ENCODE measurements at places on chromosomes 6 and 20.

DNA sequence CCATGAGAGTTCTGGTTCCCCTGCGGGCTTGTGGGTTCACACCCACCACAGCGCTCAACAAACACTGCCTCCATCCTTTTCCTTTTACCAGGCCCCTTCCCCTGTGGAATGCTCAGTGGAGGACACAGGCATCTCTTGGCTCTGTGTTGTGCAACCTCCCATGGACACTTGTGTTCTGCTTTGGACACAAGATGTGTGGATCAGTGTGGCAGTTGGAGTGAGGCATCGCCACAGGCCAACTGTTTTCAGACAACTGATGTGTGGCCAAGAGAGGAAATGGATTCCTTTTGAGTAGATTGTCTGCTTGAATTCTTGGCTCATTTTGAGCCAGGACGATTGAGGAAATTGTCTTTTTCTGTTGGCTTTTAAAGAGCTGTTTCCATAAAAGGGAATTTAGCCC lies 26.8 kb downstream of the CST8 start:
- ATAC-seq, result no peak

DNA sequence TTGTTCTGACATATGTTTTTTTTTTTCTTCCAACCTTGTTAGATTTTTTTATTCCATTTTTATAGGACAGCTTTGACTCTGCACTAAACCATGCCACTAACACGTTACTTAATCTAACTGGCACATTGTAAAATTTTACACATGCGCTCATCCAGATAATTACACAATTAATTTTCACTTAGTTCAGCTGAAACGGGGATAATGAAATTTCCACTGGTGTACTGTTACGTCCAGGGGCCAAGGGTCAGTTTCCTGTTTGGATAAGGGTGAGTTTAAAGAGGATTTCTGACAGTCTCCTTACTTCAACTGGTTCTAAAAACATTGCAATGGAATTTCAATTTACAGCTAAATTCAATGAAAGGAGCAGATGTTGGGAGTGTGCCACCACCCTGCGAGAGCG lies 221.8 kb upstream of the CEP162 start:
- no peak for ATAC-seq

DNA sequence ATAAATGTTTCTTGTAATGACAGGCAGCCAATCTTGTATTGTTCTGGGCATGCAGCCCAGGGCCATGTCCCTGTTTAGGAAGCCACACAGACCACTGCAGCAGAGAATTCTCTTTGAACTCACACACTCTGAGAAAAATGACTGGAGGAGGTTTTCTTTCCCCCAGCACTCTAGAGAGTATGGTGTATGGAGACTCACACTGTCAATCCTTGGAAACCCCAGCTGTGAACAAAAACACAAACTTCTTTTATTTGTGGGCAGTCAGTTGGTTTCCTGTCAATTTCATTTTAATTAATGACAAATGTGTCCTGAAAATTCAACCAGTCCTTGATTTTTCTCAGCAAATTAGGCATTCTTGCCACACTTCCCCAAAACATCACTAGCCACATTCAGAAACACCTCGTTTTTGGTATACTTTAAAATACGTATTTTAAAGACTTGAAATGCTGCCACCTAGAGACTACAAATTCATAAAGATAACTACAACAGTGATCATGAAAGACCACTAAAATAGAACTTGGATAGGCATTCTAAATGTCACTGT lies 52.9 kb upstream of the UFL1 start:
- no peak for ATAC-seq

DNA sequence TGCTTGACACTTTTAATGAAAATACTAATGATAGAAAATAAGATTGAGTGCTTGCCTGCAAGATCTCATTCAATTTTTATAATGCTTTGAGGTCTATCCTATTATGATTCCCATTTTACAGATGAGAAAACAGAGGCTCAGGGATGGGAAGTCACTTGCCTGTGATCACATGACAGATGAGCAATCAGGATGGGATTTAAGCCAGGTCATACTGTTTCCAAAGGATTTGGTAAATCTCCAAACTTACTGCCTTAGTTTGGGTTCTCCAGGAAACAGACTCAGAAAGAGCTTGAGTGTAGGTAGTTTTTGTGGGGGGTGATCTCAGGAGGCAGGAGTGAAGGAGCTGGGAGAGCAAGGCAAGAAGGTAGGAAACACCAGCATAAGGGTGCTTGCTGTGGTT lies 456.3 kb downstream of the MAFB start:
- no peak for ATAC-seq

GRCh38 chr6:84768442-84769174 lies 4.2 kb upstream of the TBX18 start:
- no peak for ATAC-seq

DNA sequence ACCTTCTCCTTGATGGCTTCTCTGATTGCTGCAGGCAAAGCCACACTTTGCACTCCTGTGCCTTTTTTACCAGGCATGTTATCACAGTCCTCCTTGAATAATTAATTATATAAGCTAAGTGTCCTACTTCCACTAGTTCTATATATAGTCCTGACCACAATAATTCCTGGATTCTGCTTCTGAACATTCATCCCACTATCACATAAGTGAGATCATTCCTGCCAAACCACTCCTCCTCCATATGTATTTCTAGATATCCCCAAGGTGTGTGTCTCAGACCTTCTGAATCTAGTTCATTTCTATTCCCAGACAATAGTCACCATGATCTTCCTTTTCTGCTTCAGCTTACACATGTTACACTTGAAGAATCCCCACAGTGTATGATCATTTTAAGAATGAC lies 1237.5 kb upstream of the MAP3K7 start:
- ATAC-seq, result no peak

DNA sequence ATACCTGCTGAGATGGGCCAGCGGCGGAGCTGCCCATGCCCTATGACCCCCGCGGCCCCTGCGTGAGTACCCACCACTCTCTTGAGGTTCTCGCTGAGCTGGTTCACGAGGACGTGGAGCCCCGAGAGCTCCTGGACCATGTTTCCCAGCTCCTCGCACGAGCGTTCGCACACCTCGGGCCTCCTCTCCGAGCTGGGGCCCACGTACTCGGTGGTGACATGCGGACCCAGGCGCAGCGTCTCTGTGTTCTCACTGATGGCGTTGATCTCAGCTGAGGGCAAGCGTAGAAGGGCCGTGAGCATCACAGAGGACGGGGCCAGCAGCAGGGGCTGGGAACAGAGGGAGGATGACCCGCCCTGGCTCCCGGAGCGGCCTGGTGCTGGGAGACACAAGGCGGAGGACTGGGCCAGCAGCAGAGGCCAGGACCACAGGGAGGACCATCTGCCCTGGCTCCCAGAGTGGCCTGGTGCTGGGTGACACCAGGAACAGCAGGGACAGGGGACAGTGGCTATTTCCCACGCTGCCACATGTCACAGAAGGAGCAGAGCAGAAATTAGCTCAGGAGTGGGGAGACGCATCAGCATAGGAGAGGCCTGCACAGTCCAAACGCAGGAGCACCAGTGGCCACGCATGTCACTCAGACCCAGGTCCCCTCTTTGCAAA lies 11.8 kb downstream of the THBS2 start:
- no peak for ATAC-seq

DNA sequence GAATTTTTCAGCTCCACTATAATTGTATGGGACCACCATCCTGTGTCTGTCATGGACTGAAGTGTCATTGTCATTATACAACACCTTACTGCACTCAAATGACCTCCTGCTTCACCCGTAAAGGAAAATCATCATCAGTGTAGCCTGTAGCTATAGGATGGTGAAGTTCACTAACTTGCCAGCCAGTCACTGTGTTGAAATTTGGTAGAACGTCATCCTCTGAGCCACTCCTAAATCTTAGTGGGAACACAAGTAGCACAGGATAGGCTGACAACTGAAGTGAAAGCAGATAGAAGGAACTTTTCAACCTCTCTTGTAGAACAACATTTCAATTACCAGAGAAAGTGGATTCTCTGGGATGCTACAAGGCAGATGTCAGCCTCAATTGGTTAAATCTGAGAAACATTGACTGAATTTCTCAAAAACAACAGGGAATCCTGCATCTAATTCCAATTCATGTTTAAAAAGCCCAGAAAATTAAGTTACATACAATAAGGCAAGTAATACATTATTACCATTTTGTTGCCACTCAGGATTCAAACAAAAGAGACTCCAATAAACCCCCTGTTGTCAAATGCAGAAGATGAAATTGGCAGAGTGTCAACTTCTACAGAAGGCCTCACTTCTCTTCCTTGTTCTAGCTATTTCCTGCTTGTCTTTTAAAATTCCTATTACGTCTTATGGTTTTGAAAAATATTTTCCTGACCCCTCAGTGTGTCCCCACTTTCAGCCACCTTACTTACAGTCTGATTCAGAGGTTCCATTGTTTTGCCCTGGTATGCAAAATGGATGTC lies 647.9 kb upstream of the AGPAT4 start:
- ATAC-seq, result no peak

GRCh38 chr6:148790817-148791216 lies 44.0 kb downstream of the UST start:
- no peak for ATAC-seq

GRCh38 chr6:40891131-40891530 lies 147.9 kb downstream of the UNC5CL start:
- no peak for ATAC-seq

- no peak for ATAC-seq
These were observed 54.1 kb downstream of the CDS2 start for GRCh38 chr20:5180933-5181332.

DNA sequence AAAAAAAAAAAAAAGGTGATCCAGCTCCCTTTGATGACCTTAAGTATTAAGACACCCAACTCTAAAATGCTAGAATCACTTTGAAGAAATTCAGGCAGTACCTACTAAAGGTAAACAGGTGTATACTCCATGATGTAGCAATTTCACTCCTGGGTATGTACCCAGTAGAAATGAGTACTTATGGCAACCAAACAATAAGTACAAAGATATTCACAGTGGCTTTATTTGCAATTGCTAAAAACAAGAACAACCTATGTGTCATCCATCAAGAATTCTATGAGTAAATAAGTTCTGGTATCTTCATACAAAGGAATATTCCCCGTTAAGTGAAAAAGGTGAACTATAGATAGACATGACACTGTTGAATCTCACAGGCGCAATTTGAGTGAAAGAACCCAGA lies 29.4 kb downstream of the MDGA1 start:
- no peak for ATAC-seq

DNA sequence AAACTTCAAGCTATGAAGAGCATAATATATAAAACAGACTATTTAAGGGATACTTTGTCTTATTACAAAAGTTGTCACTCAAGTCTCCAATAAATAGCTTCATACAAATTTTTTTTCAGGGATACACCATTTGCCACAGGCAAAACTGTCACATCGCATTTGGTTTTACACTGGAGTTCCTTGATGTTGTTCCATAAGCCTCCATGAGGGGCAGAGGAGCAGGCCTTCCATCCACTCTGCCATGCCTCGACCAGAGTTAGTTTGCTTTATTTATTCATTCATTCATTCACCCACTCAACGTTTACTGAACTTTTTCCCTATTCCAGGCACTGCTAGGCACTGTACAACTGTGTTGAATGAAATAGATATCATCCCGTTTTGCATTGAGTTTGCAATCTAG lies 246.6 kb downstream of the PHF3 start:
- ATAC-seq, result no peak

DNA sequence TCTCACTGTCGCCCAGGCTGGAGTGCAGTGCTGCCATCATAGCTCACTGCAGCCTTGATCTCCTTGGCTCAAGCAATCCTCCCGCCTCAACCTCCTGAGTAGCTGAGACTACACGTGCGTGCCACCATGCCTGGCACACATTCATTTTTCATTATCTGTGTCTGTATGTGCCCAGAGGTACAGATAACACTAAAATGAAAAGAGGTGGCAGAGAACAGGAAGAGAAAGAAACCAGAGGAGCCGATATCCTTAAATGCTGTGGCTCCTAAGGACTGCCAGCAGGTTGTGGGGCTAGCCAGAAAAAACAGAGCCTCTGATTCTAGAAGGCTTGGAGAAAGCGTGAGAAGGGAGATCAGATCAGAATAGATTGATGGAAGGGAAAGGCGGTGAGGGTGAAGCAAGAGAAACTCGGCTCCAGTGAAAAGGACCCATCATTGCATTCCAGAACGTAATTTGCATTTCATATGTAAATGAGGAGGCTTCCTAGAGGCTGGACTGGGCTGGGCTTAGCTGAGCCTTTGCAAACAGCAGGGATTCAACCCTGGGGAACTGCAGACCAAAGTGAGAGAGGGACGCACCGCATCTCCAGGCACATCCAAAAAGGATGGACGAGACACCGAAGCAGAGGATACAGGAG lies 64.2 kb downstream of the GCNT2 start:
- ATAC-seq, result no peak

DNA sequence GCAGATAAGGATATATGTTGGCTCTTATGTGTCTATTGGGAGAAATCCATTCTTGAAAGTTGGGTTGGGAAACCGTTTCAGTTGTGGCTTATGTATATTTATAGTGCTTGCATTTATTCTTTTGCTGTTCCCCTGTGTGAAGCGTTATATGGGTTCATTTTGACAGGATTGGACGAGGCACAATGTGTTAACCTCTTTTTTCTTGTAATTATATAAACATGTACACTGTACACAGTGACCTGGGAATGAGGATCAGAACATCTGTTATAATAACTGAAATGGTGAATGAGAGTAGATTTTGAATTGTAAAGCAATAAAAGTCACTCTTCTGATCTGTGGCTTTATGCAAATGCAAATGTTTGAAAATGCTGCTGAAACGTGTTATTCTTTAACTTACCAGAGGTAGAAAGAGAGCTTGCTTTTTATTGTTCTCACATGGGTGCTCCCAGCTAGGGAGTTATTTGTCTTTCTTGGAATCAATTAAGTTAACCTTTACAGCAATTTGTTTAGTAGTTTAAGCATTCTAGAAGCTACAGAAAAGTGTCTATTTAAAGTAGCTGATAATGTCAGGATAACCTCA lies 213.7 kb downstream of the GRIK2 start:
- ATAC-seq, result no peak

Data from activated CD4-positive, CD25-positive, alpha-beta regulatory T cell treated with anti-CD3 and anti-CD28 coated beads, Interleukin-2, amount 50 U/mL, for 24 hours (primary cell).